ENCODE measurements at places on chromosomes 2 and 18.

DNA sequence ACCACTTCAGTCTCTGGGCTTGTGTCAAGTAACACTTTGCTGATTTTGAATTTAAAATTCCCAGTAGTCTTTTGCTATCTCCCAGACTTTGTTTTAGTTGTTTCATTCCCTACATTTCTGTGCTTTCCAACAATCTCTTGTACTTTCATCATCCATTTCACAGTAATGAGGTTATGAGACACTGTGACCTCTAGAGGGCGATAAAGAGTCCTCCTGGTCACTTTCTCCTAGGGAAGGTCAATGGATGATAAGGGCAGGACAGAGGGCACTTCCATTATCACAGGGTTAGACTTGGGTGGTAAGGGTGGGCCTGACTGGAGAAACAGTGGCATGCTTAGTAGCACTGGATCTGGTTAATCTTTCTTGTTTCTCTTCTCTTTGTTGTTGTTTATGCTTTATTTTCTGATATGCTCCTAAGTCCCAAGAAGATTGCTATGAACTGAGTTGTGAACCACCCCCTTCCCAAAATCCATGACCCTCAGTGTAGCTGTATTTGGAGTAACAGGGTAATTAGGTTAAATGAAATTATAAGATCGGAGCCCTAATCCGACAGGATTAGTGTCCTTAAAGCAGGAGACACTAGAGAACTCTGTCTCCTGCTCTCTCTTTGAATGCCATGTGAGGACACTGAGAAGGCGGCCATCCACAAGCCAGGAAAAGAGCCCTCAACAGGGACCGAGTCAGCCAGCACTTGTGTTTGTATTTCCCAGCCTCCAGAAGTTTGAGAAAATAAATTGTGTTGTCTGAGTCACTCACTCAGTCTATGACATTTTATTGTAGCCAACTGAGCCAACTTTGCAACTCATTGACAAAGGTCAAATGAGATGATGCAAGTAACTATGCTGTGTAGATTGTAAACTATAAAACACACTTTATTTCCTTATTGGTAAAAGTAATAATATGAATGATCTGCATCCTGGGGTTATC is 779.2 kb downstream of the CNTNAP5 start:
- H3K4me3 ChIP-seq = no peak overlapping the region
- H3K36me3 ChIP-seq = no peaks in the 10 kb centered on the region
- DNase-seq = peak; percentile 14
- no peaks in the 10 kb centered on the region for H3K27me3 ChIP-seq
- H3K27ac ChIP-seq = no peak overlapping the region
- no peaks in the 10 kb centered on the region for H3K4me1 ChIP-seq

DNA sequence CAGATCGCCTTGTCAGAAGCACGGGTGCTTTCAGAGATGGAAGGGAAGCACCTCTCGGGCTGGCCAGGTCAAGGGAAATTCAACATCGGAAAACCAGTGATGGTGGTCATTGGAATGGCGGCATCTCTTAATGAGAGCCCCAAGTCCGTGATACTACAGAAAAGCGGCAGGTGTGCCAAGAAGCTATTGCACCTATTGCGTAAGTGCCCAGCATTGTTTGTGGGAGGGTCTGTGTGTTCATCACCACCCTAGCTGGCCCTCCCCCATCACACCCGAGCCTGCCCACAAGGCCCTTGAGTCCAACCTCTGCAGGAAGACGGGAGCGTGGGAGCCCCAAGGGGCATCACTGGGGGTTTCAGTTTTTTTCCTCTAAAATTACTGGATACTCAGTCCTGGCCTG is 100.7 kb downstream of the DGKD start:
- no peak overlapping the region for H3K27ac ChIP-seq
- H3K36me3 ChIP-seq = peaks cover 87% of the 10 kb centered on the region
- H3K27me3 ChIP-seq = no peaks in the 10 kb centered on the region
- no peak for DNase-seq

- H3K27me3 ChIP-seq = no peaks in the 10 kb centered on the region
- no peaks in the 10 kb centered on the region for H3K4me1 ChIP-seq
- H3K4me3 ChIP-seq = no peak overlapping the region
These were observed 8.4 kb downstream of the ITSN2 start for GRCh38 chr2:24351981-24352380.

GRCh38 chr18:22731398-22731797 is 201.7 kb upstream of the RBBP8 start:
- no peak for DNase-seq
- H3K4me1 ChIP-seq = no peaks in the 10 kb centered on the region
- no peaks in the 10 kb centered on the region for H3K36me3 ChIP-seq
- no peaks in the 10 kb centered on the region for H3K27me3 ChIP-seq
- H3K4me3 ChIP-seq = no peak overlapping the region

DNA sequence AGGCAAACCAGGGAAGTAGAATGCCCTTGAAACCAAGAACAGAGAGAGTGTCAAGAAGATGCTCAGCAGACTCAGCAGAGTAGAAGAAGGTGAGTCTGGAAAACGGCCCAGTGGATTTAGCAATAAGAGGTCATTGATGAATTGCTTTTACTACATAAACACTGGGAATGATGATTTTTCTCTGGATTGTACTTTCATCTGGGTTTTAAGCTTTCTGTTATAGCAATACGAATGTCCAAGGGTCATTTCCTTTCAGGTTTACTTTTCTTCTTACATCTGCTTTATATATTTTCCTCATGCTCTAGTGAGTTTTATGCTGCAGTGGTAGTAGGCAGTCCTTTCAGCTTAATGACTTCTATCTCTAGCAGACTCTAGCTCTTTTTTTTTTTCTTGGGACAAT is 16.9 kb downstream of the EML6 start:
- no peaks in the 10 kb centered on the region for H3K4me1 ChIP-seq
- no peak for DNase-seq
- no peaks in the 10 kb centered on the region for H3K27me3 ChIP-seq
- peaks cover 2% of the 10 kb centered on the region for H3K36me3 ChIP-seq
- no peak overlapping the region for H3K27ac ChIP-seq

GRCh38 chr2:57407772-57408201 is 638.8 kb upstream of the VRK2 start:
- no peaks in the 10 kb centered on the region for H3K27me3 ChIP-seq
- DNase-seq = no peak
- peak overlapping the region; percentile 21 for H3K27ac ChIP-seq
- no peak overlapping the region for H3K4me3 ChIP-seq
- no peaks in the 10 kb centered on the region for H3K36me3 ChIP-seq
- no peaks in the 10 kb centered on the region for H3K4me1 ChIP-seq
